Natural killer cell treated with Interleukin-12 subunit alpha and Interleukin-12 subunit beta and Interleukin-15 and Interleukin-18, amount 100 ng/mL, for 72 hours (primary cell): ENCODE measurements at places on chromosomes 12 and 14.

- no peak for DNase-seq
Measured at GRCh38 chr14:58825606-58826005, 187.8 kb downstream of the DACT1 start.

DNA sequence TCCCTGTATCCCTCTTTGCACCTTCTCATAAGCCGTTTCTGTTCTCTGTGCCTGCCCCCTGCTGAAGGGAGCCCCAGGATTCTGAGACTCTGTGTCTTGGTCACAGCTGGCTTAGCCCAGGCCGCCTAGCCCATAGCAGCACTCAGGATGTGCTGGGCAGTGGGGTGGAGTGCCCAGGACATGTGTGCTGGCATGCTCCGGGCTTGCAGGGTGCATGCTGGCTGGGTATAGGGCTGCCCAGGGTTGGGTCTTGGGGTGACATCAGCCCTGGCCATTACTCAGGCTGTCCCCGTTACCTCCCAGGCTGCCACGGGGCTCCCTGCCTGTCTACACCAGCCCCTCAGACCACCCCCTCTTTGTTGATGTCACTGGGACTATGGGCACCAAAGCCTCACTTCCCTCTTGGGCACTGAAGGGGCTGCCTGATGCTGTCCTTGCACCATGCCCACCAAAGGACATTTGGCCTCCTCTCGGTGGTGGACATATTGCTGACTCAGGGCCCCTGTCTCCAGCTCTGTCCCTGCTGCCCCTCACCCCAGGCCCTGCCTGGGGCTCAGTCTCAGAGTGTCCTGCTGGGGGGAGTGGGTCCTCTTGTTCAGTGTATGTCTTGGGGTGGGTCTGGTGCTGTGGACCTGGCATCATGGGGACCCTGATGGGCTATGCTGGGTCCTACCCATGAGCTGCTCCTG is 2.4 kb downstream of the CEP170B start:
- DNase-seq: no peak

GRCh38 chr14:91331721-91332120 is 85.9 kb downstream of the CCDC88C start:
- DNase-seq: no peak

GRCh38 chr14:72906316-72906715 is 12.4 kb upstream of the DPF3 start:
- DNase-seq: no peak
